A172 (cell line): ENCODE measurements at places on chromosomes 2 and 18. TPM values are rescaled to one million over a fixed set of nuclear protein-coding genes. Genes with fewer than 3 reads are reported as not detected.
A peak's percentile ranks its signal among the peaks of the same experiment; 100 is the strongest.

DNA sequence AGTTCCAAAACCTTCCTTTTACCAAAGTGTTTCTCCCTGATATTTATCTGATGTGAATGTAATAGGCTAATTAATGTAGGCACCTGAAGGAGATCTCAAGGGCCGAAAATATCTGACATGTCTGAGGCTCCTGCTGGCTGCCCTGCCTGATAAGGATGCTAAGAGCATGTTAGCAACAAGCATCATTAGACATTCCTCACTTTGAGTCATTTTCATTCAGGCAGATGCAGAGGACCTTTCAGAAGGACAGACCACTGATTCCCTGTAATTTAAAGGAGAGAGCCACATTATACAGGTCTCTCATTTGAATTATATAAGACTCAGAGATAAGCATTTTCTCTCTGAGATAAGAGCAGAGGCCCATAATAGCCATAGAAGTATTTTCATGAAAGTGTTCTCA lies 222.4 kb upstream of the NCKAP5 start:
- peak; percentile 55 for DNase-seq

DNA sequence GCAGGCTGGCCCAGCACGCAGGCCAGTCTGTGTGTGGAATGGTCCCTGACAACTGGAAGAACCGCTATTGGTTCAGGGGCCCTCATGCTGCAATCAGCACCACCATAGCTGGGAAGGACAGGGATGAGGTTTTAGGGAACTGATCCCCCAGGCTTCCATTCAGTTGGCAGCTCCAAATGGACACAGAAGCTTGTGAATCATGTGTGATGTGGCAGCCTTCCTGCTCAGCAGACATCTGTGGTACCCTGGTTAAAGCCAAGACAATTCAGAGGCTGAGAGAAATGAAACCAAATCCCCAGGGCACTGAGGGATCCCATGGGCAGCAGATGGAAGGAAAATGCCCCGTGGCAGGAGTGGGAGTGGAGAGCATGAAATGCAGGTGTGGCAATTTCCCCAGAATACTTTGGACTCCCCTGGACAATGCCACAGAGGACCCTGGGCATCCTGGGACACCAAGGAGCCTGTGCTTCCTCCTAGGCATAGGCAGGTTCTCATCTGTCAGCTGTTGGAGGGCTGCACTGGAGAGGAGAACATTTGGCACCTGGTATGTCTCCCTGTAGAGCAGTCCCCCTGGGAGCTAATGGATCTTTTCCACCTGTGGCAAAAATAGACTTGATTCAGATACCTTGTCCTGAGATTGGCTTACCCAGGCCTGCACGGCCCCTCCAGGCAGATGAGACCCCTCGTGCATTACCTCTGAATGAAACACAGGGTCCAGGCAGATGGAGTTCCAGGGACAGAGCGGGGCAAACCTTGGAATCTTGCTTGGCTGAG lies 162.2 kb upstream of the BCL2L11 start:
- DNase-seq = no peak

DNA sequence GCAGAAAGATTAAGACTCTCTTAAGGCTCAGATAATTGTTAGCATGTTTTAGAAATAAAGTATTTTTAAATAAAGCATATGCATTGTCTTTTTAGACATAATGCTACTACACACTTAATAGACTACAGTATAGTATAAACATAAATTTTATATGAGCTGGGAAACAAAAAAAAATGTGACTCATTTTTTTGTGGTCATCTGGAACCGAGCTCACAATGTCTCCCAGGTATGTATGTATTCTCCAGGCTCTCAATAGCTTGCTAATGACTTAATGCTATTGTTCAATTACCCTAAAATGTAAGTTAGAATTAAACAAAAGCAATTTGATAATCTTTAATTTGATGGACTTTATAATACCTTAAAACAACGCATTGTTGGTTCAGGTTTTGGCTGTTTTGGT lies 167.2 kb downstream of the NUP35 start:
- peak; percentile 18 for DNase-seq

DNA sequence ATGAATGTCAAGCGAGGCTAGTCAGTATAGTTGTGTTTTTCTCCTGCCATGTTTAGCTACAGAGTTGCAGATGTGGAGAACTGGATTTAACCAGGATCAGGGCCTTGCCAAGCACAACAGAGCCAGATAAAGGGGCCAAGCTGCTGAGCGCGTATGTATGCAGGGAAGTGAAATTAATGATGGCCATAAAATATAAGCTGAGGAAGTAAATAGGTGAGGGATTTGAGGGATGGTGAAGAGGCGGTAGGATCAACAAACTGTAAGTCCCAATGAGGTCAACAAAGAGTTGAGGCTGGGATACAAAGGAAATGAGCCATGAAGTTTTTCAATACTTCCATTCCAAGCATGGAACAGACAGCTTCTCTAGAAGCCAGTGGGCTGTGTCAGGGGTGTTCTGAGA lies 10.6 kb downstream of the LRP2 start:
- DNase-seq = no peak

DNA sequence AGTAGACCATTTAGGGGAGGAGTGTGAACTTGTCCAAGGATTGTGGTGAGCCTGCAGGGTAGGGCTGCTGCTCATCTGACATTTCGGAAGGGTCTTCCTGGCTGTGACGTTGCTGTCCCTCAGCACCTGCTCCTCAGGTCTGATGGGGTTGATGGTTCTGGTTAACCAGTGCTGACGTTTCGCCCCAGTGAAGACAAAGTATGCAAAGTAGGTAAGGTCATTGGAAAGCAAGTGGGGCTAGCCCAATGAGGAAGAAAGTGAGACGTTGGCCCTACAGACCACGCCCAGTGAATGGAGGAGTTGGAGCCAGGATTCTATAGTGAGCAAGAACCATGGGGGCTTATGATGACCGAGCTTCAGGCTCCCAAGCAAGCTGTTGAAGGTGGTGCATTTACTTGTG lies 33.4 kb upstream of the ZNF396 start:
- no peak for DNase-seq

DNA sequence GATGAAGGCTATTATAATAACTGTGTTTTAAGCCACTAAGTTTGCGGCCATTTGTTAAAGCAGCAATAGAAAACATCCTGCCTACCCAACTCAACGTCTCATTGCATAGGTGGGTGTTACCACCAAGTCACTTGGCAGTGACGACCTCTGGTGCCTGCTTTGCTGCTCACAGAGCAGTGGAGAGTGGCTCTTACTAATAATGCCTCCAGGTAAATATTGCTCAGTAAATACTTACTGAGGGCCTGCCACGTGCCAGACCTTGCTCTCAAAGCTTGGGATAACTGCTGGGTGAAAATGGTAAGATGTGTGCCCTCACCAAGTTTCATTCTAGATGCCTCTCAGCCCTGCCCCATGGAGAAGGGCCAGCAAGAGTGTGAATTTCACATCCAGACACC lies 27.7 kb downstream of the ITGA6 start:
- DNase-seq = no peak

- no peak for DNase-seq
These were observed 438.2 kb downstream of the NBAS start for GRCh38 chr2:15122915-15123314.

DNA sequence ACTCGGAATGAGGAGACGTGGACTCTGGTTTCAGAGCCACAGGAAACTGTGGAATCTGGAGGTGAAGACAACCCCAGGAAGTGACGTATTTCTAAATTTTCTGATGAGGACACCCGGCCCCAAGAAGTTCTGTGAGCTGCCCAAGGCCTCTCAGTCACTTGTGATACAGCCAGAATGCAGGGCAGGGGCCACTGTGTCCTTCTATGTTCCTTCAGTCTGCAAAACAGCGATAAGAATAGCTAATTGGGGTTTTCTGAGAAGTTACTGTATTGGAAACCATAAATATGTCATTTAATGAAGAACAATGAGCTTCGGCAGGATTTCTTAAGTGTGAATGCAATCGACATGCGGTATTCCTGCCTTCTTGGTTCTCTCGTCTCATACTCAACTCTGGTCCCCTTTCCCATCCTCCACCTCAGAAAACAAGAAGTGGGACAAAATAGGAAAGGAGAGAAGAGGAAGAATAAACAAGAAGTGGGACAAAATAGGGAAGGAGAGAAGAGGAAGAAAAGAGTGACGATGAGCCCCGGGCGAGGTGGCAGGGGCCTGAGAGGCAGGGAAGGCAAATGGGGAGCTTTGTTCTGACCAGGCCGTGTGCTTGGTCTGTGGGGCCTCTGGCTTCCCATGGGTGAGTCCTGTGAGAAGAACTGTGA lies 282.0 kb upstream of the REV1 start:
- DNase-seq = no peak

DNA sequence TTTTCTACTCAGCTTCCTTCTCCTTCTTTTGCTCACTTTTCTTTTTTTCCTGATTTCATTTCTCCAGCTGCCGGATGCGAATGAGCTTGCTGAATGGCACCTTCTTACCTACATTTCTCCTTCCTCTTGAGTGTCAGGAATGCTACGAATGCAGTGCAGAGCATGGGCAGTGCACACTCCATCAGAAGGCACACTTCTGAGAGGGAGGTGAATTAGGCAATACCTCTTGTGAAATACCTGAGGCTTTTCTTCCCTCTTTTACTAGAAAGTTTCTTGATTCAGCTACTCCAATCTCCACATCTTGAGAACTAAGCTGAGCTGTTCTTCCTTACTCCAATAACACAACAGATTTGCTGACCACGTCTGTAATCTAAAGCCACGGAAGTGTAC lies 51.1 kb downstream of the PLEKHM3 start:
- no peak for DNase-seq

- no peak for DNase-seq
These were observed 72.7 kb upstream of the REV1 start for GRCh38 chr2:99562516-99562915.

GRCh38 chr2:224025874-224026273 lies 13.2 kb downstream of the SERPINE2 start:
- DNase-seq = peak; percentile 40

DNA sequence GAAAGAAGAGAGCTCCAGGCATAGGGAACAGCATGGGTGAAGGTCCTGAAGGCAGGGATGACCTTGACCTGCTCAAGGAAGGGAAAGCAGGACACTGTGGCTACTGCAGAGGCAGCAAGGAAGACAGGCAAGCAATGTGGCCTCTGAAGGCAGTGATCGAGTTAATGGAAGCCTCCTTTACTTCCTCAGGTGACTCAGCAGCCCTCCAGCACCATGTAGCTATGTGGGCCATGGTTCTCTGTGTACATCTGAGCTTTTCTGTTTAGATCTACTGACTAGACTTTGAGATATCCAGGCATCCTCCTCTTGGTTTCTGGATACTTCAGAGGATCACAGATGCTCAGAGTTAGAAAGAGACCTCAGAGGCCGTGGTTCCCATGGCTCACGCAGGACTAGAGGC lies 107.3 kb upstream of the PID1 start:
- no peak for DNase-seq

GRCh38 chr2:86201671-86202335 lies 2.5 kb downstream of the MRPL35 start:
- DNase-seq = no peak

HNMT gene
- total RNA-seq = 22.6 and 32.8 TPM in 2 replicates

DNA sequence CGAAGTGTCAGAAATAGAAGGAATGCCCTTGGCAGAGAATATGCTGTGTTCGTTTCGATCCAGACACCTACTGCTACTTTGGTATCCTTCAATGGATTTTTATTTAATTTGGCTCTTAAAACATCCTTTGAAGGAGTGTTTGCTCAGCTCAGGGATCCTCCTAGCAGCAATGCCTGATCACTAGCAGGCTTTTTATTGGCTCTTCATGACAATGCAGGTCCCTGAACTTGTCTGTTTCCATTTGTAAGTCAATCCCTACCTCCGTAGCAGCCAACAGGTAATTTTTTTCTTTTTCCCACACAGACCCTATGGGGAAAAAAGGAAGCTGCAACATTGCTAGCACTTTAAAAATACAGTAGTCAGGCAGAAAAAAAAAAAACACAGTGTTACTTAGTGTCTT lies 366.2 kb upstream of the LRRTM1 start:
- DNase-seq = no peak

GRCh38 chr18:41992703-41993102 lies 37.7 kb downstream of the PIK3C3 start:
- no peak for DNase-seq

RTKN gene
- 23.1 and 33.3 TPM in 2 replicates for total RNA-seq

MYL1 gene
- 0.24 TPM in 1 of 2 replicates, not detected in the other for total RNA-seq

CYP26B1 gene
- 0.02 and 0.12 TPM in 2 replicates for total RNA-seq

HOXD13 gene
- total RNA-seq = 4.2 and 5.2 TPM in 2 replicates

- DNase-seq = peak; percentile 96
These were observed 145.7 kb upstream of the KLF7 start for GRCh38 chr2:207311316-207312005.

FASTKD2 gene
- 62.4 and 77.4 TPM in 2 replicates for total RNA-seq

BOD1L2 gene
- total RNA-seq = not detected in 2 replicates

DNA sequence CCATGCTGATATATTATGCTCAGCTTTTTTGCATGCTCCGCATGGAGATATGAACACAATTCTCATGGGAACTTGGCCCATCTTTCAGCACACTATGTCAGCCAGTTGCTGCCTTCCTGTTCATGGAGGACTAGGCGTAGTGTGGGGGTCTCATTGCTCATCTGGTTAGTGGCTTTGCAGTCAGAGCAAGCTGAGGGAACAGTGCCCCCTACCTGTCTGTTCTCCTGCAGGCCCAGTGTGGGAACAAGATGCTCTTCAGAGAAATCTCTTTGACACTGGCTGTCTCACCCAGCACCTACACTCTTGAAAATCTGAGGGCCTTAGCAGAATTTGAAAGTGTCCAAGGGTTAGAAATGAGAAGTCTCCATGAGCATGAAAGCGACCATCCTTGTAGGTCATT lies 47.1 kb downstream of the SPTBN1 start:
- peak; percentile 38 for DNase-seq

DNA sequence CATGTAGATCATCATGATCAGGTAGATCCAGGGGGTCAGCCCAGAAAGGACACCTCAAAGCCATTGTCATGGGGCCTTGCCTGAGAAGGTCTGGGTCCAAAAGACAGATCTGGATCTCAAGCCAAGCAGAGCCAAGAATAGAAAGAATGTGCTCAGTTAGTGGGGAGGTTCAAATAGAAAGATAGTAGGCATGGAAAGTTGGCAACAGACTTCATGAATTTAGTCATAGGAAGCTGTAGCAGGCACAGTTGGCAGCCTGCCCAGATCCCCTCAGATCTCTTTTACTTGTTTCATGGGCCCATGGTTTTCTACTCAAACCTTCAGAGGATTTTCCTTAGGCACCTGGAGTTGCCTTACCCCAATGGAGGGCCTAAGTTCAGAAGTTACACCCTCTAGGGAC lies 767.0 kb downstream of the SLC4A3 start:
- DNase-seq = peak; percentile 69

INHBB gene
- total RNA-seq = 0.16 and 0.17 TPM in 2 replicates

DNA sequence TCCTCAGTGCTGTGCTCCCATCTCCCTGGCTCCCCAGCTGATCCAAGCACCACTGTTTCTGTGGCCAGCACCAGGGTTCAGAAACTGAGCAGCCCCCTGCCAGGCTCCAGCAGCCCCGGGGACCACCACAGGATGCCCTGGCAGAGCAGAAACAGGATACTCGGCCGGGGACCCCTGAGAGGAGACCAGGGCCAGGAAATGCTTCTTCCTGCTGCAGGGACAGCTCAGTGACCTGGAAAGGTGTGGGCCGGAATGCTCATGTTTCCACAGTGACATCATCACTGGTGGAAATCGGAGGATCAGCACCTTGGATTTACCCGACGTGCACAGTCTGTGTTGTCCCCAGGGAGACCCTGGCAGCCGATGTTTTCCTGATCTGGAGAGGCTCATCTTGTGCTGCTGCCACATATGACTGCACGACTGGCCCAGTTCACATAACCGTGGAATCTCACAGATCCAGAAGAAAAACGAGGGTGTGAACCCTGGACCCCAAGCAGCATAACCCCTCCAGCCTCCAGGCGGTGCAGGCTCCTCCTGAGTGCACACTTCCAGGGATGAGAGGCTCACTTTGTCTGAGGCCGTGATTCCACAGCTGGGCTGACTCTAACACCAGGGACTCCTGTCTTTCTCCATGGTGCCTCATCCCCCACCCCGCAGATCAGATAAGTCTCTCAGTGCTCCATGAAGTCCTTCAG lies 58.0 kb downstream of the DDX1 start:
- no peak for DNase-seq

WDCP gene
- total RNA-seq = 10.7 and 14.7 TPM in 2 replicates

- DNase-seq = no peak
These were observed 118.5 kb upstream of the SLC14A2 start for GRCh38 chr18:45496741-45497140.
